ENCODE measurements at places on chromosomes 4 and X.

- peak; percentile 68 for DNase-seq
These were observed 28.4 kb downstream of the PDHA1 start for GRCh38 chrX:19372170-19372546.

GRCh38 chrX:132488180-132488705 is 595 bp downstream of the MBNL3 start:
- peak; percentile 52 for DNase-seq

GRCh38 chr4:146154057-146154456 is 21.5 kb upstream of the LSM6 start:
- DNase-seq = no peak

GRCh38 chr4:110781944-110782343 is 159.1 kb upstream of the PITX2 start:
- DNase-seq = no peak

GRCh38 chr4:1568855-1569460 is 115.2 kb downstream of the FAM53A start:
- no peak for DNase-seq
